Brain pericyte (primary cell): ENCODE measurements at places on chromosomes 3 and 15.

GRCh38 chr3:32945136-32945535 is 6.3 kb upstream of the CCR4 start:
- DNase-seq, result no peak

GRCh38 chr3:33194303-33194702 is 24.3 kb downstream of the SUSD5 start:
- no peak for DNase-seq

DNA sequence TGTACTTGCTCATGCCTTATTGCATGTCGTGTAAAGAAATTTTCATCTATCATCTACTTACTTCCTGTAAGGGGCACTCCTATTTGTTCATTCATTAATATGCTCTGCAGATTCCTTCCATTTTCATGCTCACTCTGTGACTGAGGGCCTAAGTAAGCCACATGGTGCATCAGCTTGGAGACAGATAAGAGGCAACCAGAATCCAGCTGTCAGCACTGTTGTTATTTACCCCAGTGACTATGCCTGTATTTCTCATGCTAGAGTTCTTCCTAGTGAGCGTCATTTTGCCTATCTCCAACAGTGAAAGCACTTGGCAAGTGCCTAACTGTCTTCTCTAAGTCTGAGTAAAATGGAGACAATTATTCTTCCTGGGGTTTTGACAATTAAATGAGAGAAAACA is 124.8 kb upstream of the ABI3BP start:
- no peak for DNase-seq

DNA sequence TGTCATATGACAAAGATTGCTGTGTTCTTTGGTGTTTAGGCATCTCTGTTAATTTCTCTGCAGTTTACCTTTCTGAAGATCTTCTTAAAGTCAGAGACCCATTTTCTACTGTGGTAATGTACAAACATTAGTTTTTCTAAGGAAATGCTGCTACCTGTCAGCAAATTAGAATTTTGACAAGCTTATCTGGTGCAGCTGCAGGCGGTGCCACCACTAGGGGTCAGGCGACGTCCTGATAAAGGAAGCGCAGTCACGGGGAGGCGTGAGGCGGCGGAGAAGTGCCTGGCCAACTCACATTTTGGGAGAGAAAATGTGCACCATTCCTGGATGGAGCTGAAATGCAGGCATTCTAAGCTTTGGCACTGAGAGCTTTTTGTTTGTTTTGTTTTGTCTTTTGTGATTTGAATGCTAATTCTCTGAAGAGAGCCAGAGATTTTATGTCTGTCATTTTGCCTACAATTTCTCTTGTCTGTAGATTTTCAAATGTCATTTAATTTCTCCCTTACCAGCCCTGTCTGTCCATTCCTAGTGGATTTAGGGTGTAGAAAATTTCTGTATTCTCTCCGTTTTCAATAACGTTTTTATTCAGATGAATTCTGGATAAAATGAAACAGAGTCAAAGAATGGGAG is 24.9 kb upstream of the SIAH2 start:
- peak; percentile 24 for DNase-seq

DNA sequence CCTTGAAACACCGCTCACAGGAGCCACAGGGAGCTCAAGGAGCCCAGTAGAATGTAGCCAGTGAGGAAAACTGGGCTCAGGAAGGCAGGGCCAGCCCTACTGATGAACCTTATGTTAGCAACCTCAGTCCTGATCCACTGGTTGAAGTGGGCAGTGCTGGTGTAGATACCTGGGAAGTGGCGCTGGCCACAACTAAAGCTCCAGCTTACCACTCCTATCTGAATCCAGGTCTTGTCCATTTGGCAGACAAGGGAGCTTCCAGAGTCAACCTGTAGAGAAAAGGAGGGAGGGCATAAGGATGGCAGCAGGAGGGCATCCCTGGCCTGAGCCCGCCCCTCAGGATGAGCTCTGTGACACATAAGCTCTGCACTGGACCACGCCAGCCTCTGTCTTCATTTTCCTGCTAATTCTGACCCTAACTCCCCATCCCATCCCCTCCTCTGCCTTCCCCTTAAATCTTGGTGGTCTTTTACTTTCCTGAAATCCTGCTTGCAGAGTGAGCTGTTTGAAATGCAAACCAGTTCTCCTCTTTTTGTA is 2.1 kb upstream of the PRSS50 start:
- no peak for DNase-seq

DNA sequence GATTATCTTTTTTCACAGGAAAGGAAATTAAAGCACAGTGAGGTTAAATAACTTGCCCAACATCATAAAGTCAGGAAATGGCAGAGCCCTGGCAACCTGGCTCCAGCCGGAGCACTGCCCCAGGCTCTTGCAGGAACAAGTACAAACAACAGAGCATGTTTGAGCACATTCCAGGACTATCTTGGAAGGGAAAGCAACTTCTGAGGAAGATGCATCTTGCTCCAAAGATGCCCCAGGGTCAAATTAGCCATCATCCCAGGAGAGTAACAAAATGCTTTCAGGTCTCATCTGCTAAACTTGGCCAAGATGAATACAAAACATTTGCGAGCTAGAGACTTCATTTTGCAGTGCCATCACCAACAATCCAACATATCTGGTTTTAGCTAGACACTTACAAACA is 162.4 kb upstream of the LRRN1 start:
- DNase-seq, result no peak

DNA sequence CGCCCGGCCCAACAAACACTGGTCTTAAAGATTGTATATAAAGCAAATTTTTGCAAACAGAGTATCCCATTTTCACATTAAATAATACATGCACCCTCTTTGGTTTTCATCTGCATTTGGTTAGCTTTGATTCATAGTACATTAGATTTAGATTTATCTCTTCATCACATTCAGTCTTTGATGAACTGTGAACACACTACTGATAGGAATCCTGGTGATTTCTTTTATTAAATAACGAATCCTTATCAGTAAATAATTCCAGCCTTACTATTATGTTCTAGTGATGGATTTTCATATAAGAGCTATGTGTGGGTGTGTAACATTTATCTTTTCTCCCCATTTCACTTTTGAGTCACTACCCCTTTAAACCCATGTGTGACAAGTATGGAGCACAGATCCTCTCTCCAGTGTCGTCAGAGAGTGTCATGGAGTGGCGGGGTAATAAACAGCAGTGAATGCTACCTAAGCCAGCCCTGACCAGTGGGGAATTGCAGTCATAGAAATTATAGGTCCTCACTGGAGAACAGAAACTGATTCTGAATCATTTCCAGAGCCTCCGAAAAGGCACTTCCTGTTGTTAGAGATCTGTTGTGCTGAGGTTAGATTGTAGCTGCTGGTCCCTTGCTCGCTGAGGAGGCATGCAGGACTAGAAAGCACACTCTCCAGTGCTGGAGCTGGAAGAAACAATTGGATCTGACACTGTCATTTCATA is 22.0 kb downstream of the SLC7A14 start:
- no peak for DNase-seq

GRCh38 chr3:107651782-107652181 is 129.0 kb downstream of the BBX start:
- DNase-seq, result no peak

DNA sequence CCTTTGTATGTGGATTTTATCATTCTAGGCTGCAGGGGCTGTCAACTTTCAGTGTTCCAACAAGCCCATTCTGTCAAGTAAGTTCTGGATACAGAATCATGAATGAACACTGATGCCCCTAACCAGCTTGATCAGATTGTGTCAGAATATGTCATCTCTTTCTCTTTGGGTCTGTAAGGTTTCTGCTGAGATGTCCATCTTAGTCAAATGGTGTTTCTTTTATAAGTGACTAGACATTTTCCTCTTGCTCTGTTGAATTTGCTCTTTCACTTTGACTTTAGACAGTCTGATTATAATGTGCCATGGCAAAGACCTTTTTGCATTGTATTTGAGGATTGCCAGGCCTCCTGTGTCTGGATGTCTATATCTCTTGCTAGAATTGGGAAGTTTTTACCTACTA is 660.9 kb upstream of the CBLB start:
- no peak for DNase-seq

GRCh38 chr3:56790016-56790821 is 11.5 kb downstream of the ARHGEF3 start:
- no peak for DNase-seq

DNA sequence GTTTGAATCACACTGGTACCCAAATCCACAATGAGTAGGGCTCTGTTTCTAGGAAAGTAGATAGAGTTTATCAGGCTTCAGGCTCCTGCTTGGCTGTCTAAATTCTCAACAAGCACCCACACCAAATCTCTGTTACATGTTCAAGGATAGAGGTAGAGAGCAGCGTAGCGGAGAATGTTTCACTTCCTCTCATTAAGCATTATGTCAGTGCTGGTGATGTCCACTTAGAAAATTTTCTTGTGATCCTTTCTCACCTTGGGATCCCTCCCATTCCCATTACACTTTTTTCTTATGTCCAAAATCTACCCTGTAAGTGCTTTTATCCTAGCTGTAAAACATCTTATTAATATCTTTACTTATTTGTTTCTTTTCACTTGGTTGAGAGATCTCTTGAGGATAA is 34.7 kb upstream of the GCSAM start:
- no peak for DNase-seq

DNA sequence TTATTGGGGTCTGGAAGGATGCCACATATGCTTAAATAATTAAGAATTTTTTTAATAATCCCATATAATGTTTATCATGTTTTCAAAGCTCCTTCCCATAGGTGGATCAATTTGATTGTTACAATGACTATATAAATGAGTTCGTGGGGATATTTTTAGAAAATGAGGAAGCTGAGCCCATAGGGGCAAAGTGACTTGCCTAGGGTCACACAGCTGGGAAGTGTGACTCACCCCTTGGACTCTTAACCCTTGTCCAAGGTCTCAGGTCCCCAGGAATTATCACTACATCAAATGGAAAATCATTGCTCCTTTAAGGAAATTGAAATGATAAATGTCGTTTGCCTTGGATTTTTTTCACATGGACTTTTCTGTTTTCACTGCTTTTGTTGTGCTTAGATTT is 161.2 kb upstream of the RGMA start:
- no peak for DNase-seq

DNA sequence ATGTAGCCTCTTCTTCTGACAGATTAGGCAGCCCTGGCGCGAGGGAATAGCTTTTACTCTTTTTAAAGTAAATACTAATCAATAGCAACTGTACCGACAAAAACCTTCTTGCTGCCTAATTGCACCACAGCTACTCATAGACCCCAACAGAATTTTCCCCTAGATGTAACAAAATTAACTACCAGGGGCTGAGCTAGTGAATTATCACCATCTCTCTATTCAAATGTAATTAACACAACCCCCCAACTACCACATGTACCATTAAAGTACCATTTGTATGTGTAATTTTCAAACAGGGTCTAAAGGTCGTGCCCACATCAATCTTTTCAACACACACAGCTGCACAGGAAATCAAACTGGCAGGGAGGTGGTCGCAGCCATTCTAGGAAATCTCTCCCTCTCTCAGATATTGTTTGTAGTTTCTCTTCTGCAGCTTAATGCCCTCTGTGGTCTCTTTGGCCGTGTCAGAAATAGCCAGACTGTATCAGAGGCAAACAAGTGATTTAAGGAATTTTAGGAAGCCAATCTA is 322.9 kb downstream of the RORA start:
- no peak for DNase-seq

GRCh38 chr3:38207254-38208003 is 42.1 kb downstream of the OXSR1 start:
- no peak for DNase-seq

- DNase-seq, result no peak
These were observed 48.7 kb upstream of the CRTC3 start for GRCh38 chr15:90481023-90481422.

- DNase-seq, result no peak
These were observed 324.7 kb downstream of the SOX2 start for GRCh38 chr3:182036382-182036781.

DNA sequence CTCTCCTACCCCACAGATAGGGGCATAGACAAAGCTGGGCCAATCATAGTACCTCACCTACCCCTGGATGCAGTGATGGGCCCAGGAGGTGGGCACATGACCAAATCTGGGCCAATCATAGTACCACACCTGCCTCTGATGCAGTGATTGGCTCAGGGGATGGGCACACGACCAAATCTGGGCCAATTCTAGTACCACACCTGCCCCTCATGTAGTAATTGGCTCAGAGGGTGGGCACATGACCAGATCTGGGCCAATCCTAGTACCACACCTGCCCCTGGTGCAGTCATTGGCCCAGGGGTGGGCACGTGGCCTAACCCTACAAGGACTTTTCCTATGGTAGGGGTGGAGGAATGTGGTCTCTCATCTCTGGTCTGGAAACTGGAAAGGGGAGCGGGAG is 56.9 kb upstream of the MEF2A start:
- DNase-seq, result no peak

DNA sequence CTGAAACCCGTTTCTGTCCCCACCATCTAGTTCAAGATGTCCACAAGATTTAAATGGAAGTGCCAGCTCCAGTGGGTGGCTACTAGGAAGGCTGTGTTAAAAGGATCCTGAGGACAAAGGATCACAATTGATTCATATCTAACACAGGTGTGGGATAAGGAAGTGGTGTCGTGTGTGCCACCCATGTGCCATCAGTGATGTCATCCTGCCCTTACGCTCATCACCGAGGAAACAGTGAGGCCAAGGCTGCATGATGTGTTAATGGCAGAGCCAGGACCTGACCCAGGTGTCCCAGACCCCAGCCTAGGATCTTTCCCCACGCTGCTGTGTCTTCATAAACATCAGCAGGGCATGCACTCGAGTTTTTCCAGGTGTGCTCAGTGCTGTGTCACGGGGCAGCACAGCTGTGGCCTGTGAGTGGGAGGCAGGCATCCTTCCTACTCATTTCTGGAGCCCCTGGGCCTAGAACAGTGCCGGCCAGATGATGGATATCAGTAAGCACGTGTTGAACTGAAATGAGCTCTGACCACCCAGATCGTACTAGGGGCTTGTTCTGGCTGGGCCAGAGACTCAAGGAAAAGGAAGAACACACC is 10.6 kb upstream of the TGM5 start:
- no peak for DNase-seq

DNA sequence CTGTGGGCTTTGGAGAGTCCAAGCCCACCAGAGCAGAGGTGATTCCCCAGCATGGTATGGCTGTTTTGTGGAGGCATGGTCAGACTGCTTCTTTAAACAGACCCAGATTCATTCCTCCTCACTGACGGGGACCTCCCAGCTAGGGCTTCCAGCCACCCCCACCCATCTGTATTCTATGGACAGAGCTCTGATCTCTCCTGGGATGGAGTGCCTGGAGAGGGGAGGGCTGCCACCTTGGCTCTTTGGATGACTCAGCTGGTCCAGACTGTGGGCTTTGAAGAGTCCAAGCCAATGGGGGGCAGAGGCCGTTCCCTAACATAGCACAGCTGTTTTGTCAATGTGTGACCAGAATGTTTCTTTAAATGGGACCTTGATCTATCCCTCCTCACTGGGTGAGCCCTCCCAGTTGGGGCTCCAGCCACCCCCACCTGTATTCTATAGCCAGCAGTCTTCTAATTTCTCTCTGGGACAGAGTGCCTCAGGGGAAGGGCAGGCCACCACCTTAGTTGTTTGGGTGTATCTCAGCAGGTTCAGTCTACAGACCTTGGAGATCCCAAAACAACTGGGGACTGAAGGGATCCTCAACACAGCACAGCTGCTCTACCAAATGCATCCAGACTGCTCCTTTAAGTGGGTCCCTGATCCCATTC is 122.0 kb upstream of the OSTN start:
- DNase-seq, result no peak
